ENCODE measurements at places on chromosomes 13 and 19. TPM values are rescaled to one million over a fixed set of nuclear protein-coding genes. Genes with fewer than 3 reads are reported as not detected.
A peak's percentile ranks its signal among the peaks of the same experiment; 100 is the strongest.

DNA sequence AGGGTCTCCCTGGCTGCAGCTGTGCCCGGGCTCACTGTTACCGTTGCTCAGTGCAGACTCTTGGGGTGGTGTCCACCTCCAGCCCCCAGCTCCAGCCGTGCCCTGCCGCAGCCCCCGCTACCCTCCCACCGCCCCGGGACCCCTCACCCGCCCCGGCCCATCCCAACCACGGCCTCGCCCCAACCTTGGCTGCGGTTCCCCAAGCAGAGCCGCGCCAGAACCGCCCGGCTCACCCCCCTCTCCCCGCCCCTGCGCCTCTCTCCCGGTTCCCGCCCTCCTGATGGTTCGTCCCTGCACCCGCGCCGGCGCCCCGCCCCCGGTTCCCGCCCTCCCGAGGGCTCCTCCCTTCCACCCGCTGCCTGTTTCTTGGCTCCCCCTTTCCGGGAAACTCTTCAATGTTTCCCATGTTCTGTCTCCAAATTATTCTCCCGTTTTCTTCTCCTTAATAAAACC, 40.3 kb downstream of the ANKRD10 start:
- H3K36me3 ChIP-seq: no peaks in the 10 kb centered on the region
- H3K4me3 ChIP-seq: no peak overlapping the region
- no peak overlapping the region for H3K27ac ChIP-seq
- peak; percentile 84 for DNase-seq

The BIVM gene
- 25.7 TPM for total RNA-seq

The STAP2 gene
- total RNA-seq: 12.1 TPM

DNA sequence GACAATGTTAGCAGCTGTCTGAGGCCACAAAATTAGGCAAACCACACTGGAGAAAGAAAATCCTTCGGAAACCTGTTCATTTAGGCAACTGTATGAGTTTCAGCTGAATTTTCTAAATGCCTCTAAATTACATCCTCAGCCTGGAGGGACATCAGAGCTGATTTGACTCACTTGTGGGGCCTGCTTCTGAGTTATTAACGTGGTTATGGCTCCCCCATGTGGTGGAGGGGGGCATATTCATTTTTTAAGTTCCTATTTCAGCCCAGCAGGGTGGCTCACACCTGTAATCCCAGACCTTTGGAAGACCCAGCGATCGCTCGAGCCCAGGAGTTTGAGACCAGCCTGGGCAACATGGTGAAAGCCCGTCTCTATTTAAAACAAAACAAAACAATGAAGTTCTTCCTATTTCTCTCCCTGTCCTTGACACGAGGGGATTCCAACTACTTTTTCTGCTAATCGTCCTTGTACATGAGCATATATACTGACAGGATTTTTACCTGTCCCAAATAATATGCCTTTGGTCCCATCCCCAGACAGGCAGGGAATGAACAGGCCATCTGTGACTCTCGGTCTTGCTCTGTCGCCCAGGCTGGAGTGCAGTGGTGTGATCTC, 31.5 kb upstream of the HIF3A start:
- peaks cover 4% of the 10 kb centered on the region for H3K4me1 ChIP-seq
- DNase-seq: peak; percentile 64
- H3K36me3 ChIP-seq: no peaks in the 10 kb centered on the region
- H3K27me3 ChIP-seq: no peaks in the 10 kb centered on the region
- H3K27ac ChIP-seq: no peak overlapping the region

- H3K36me3 ChIP-seq: no peaks in the 10 kb centered on the region
- peaks cover 68% of the 10 kb centered on the region for H3K4me1 ChIP-seq
- peak; percentile 82 for DNase-seq
- H3K27me3 ChIP-seq: no peaks in the 10 kb centered on the region
- peak overlapping the region; percentile 100 for H3K27ac ChIP-seq
- peak overlapping the region; percentile 100 for H3K4me3 ChIP-seq
Observed at GRCh38 chr19:8392017-8392591, 1.9 kb downstream of the RAB11B start.

DNA sequence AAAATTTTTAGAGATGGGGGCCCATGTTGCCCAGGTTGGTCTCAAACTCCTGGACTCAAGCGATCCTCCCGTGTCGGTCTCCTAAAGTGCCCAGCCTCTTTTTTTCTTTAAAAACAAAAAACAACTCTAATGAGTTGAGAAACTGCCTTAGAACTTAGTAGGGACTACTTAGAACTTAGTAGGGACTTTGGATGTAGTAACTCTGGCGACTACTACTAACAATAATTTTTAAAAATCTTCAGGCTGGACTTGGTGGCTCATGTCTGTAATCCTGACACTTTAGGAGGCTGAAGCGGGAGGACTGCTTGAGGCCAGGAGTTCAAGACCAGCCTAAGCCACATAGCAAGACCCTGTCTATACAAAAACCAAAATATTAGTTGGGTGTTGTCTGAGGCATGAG, 515 bp upstream of the C19orf67 start:
- no peak overlapping the region for H3K4me3 ChIP-seq
- no peaks in the 10 kb centered on the region for H3K36me3 ChIP-seq
- H3K27me3 ChIP-seq: no peaks in the 10 kb centered on the region
- peaks cover 7% of the 10 kb centered on the region for H3K4me1 ChIP-seq

The KLC3 gene
- 0.78 TPM for total RNA-seq

GRCh38 chr19:52734331-52734892, 432 bp downstream of the ZNF611 start:
- peak overlapping the region; percentile 46 for H3K4me3 ChIP-seq
- peak; percentile 16 for DNase-seq
- H3K4me1 ChIP-seq: peaks cover 28% of the 10 kb centered on the region
- no peaks in the 10 kb centered on the region for H3K36me3 ChIP-seq
- H3K27me3 ChIP-seq: no peaks in the 10 kb centered on the region

GRCh38 chr13:95457294-95457693, 95.2 kb upstream of the CLDN10 start:
- H3K36me3 ChIP-seq: no peaks in the 10 kb centered on the region
- no peak for DNase-seq
- no peaks in the 10 kb centered on the region for H3K4me1 ChIP-seq

DNA sequence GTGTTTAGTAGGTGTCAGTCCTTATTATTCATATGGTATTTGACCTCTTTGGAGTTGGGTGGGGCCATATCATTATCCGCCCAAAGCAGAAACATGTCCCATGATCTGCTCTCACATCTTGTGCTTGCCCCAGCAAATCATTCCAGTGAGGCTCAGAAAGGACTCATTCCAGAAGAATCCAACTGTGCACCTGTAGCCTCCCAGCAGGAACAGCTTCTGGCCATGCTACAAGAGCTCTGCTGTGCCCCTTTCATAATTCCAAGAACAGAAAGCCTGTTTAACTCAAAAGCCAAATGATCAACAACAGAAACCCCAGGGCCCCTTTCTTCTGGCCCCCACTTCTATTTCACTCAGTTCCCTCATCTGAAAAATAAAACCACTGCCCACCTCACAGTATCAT, 673.1 kb downstream of the DIAPH3 start:
- peaks cover 23% of the 10 kb centered on the region for H3K4me1 ChIP-seq
- no peak overlapping the region for H3K4me3 ChIP-seq
- no peaks in the 10 kb centered on the region for H3K27me3 ChIP-seq
- H3K36me3 ChIP-seq: no peaks in the 10 kb centered on the region
- H3K27ac ChIP-seq: no peak overlapping the region

- peak; percentile 21 for DNase-seq
- peak overlapping the region; percentile 60 for H3K27ac ChIP-seq
- H3K27me3 ChIP-seq: no peaks in the 10 kb centered on the region
- H3K4me3 ChIP-seq: no peak overlapping the region
Observed at GRCh38 chr19:38250821-38251563, 5.2 kb downstream of the PPP1R14A start.

DNA sequence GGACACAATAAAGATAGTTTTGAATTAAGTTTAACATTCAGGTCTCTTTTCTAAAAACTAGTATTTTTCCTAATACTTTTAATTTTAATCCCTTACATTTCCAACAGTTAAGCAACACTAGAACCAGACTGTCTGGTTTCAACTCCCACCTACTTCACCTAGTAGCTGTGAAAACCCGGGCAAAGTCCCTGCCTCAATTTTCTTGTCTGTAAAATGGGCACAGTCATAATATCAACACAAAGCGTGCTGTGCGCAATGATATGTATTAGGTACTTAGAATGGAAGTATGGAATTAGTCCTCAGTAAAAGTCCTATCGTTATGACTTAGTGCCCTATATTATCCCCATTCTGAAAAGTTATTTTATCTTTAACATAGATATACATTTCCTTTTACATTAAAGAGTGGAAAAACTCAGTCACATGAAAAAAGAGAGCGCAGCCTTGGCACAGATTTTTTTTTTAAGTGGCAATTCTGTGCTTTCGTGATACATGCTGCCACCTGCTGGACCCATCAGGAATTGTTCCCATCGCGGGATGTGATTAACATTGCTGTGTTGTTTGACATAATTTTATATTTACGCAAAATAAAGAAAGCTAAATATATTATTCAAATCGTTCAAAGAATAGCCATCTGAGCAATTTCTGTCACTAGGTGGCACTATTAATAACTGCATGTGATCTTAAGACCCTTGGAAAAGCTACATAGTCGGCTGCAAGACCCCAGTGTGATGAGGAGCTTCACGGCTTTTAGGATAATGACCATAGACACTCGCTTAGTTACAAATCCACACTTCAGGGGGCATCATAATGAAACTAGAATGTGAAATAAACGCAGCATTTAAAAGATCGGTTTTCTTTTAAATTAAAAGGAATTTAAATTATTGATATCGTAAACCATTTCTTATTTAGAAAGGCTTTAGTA, 59.9 kb downstream of the LIG4 start:
- H3K36me3 ChIP-seq: no peaks in the 10 kb centered on the region
- DNase-seq: peak; percentile 72
- no peak overlapping the region for H3K4me3 ChIP-seq

DNA sequence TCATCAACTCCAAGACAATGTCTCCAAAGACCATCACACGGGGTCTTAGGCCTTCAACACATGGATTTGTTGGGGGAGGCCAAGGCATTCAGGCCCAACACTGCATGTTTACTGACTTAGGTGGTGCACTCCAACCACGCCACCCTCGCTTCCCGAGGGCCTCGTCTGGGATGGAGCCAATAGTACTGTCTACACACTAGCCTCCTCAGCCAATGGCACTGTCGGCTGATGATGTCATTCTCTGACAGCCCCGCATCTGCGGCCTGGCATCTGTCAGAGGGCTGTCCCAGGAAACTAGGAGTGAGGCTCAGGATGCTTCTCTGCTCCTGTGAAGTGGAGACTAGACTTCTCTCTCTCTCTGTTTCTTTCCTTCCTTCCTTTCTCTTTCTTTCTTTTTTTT, 96.6 kb downstream of the TEX26 start:
- peaks cover 4% of the 10 kb centered on the region for H3K4me1 ChIP-seq
- H3K36me3 ChIP-seq: no peaks in the 10 kb centered on the region
- no peak overlapping the region for H3K27ac ChIP-seq
- H3K4me3 ChIP-seq: no peak overlapping the region

DNA sequence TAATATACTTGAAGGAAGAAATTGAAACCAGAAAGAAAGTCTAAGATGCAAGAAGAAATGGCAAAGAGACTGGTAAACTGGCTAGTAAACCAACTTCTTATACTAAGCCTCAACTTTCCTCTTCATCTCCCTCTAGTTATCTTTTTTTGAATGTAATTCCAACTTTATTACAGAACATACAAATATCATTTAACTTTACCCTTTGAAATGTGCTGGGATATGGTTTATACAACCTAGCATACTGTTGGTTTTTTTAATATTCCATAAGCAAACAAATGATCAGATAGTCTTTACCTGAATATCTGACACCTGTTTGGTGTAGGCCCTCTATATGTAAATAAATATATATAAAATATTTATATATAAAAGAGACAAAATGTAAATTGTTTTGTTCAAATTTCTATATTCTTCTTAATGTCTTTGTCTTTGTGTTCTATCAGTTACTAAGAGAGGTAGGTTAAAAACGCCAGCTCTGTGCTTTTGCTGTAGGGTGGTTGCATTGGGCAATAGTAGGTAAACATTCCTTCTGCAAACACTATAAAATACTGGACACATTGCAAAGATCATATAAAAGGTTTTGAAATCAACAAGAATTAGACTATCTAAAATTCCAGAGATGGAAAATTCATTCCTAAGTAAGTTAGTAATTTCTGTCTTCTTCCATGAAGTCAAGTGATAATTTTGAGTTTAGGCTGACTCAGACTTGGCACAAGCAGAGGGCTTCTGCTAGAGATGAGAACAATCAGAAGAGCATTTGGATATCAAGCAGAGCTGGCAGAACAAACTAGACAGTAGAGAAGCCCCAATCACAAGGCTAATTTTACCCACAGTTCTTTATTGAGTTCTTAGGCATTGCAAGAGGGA, 383.3 kb downstream of the RFC3 start:
- H3K27ac ChIP-seq: no peak overlapping the region
- no peak for DNase-seq
- no peaks in the 10 kb centered on the region for H3K4me1 ChIP-seq
- no peak overlapping the region for H3K4me3 ChIP-seq
- H3K27me3 ChIP-seq: no peaks in the 10 kb centered on the region

The SLC15A1 gene
- total RNA-seq: not detected

GRCh38 chr13:114087430-114087829, 45.0 kb downstream of the RASA3 start:
- no peaks in the 10 kb centered on the region for H3K36me3 ChIP-seq
- DNase-seq: no peak
- H3K27ac ChIP-seq: no peak overlapping the region
- H3K4me3 ChIP-seq: no peak overlapping the region

DNA sequence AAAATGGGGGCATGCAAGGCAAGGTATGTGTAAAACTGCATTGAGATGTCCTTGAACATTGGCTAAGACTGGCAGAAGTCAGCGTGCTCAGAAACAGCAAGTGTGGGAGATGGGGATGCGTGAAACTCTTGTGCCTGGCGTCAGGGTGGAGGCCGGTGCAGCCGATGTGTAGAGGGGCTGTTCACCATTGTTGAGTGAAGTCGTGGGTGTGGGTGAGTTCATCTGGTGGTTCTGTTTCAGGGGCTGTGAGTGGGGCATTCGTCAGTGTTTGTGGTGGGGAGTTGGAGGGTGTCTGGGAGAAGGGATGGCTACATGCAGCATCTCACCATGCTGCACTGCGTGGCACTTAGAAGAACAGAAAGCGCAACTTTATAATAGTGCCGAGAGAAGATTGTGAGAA, 11.4 kb upstream of the MIA start:
- no peak overlapping the region for H3K27ac ChIP-seq
- no peak for DNase-seq
- H3K27me3 ChIP-seq: no peaks in the 10 kb centered on the region
- peaks cover 74% of the 10 kb centered on the region for H3K36me3 ChIP-seq
- no peaks in the 10 kb centered on the region for H3K4me1 ChIP-seq

DNA sequence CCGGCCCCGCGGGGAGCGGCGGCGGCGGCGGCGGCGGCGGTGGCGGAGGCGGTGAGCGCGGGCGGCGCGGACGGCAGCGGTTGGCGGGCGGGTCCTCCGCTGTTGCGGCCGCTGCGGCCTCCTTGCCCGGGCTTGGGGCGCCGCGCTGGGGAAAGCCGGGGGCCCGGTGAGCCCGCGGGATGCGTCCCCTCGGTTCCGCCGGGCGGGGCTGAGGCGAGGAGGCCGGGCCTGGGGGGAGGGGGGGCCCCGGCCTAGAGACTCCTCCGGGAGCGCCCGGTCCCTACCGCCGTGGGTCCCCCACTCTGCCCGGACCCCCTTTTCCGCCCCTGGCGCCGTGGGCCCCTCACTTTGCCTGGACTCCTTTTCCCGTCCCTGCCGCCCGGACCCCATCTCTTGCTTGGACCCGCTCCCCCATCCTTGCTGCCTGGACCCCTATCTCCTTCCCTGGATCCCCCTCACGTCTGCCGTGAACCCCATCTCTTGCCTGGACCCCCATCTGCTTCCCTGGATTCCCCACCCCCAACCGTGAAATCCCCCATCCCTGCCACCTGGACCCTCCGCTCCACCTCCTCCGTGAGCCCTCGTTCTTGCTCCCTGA, 28.6 kb upstream of the NDUFS7 start:
- DNase-seq: no peak
- H3K27ac ChIP-seq: peak overlapping the region; percentile 38
- peaks cover 20% of the 10 kb centered on the region for H3K4me1 ChIP-seq
- H3K36me3 ChIP-seq: peaks cover 8% of the 10 kb centered on the region
- H3K27me3 ChIP-seq: no peaks in the 10 kb centered on the region

The IZUMO2 gene
- total RNA-seq: not detected

All from thyroid gland (tissue), 4 donors.